GM03348 (cell line): ENCODE measurements at places on chromosomes 13 and 19.

DNA sequence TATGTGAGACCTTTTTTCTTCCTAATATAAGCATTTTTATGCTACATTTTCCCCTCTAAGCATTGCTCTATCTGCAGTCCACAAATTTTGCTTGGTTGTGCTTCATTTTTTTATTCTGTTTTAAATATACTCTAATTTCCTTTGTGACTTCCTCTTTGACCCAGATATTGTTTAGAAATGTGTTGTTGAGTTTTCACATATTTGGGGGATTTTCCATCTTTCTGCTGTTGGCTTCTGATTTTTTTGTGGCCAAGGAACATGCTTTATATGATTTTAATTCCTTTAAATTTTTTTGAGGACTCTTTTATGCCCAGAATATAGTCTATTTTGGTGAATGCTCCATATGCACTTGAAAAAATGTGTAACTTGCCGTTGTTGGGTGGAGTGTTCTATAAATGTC is 22.9 kb downstream of the UBAC2 start:
- no peak for DNase-seq

- DNase-seq = no peak
Measured at GRCh38 chr13:57704031-57704430, 72.5 kb downstream of the PCDH17 start.

DNA sequence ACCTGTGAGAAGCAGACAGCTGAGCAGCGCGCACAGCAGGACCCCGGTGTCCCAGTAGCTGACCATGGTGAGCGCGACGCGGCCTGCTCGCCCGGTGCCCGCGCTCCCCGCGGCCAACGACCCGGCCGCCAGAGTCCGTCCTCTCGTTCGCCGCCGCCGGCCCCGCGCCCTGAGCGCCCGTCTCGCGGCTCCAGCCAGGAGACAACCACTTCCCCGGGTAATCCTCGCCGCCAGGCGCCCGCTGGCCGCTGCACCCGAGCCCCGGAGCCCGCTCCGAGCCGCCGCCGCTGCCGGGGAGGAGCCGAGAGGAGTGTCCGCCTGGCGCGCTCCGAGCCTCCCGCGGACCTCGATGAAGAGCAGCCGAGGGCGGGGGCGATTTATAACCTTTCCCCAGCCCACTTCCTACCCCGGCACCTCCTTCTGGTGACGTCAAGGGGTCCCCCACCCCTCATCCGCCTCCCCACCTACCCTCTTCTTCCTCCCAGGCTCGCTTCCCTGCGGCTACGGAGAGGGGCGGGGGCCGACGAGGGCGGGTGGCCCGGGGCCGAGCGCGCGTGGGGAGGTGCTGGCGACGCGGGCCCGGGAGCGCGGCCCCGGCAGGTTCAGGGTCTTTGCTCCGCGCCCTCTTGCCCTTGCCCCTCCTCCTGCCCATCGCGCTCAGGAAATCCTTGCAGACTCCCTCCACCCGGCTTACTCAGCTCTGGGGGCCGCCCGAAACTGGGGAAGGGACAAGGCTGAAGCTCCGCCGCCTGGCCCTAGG is at the start of gene FLT1:
FLT1 (minus strand) TSS at position 351 of the 760 bp plus-strand sequence; CDS start at position 66, 285 bp downstream.
- DNase-seq = peak; percentile 75

- no peak for DNase-seq
Measured at GRCh38 chr13:26539738-26540292, 17.7 kb upstream of the WASF3 start.

DNA sequence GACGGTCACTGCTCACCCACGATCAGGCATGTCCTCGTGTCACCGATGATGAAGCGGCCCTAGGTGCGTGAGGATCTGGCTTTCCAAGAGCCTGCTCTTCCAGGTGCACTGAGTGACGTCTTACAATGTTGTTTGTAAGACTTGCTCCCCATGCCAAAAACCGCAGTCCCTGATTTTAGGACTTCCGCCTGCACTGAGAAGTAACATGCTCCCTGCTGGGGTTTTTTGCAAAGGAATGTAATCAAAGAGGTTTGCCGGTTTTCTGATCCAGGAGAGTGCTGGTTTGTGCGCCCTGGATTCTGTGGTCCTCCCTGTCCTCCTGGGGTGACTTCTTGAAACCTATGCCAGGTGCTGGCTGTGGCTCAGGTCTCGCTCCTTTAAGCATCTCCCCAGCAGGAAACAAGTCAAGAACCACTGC is 38.8 kb downstream of the MYO9B start:
- DNase-seq = no peak

DNA sequence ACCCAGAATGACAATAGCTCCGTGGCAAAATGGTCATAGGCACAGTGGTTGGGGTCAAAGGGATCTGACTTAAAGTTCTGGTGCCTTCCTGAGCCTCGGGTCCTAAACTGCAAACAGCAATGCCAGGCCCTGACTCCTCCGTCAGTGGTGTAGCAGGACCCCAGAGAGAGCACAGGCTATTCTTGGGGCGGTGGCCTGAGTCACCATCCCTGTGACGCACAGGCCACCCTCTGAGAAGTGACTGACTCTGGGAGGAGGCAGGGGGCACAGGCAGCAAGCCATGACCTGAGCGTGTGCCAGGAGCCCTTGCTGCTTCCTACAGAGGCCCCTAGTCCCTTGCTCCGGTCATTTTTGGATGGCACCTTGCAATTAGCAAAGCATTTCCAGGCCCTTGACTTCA is 18.7 kb downstream of the PLVAP start:
- DNase-seq = no peak
